ENCODE measurements at places on chromosomes 2 and 18.

GRCh38 chr2:15238028-15238427 is 323.1 kb downstream of the NBAS start:
- DNase-seq = no peak

- DNase-seq = no peak
Measured at GRCh38 chr2:67048314-67048713, 348.8 kb upstream of the ETAA1 start.

- no peak for DNase-seq
Measured at GRCh38 chr2:70596739-70597138, 43.1 kb upstream of the TGFA start.

DNA sequence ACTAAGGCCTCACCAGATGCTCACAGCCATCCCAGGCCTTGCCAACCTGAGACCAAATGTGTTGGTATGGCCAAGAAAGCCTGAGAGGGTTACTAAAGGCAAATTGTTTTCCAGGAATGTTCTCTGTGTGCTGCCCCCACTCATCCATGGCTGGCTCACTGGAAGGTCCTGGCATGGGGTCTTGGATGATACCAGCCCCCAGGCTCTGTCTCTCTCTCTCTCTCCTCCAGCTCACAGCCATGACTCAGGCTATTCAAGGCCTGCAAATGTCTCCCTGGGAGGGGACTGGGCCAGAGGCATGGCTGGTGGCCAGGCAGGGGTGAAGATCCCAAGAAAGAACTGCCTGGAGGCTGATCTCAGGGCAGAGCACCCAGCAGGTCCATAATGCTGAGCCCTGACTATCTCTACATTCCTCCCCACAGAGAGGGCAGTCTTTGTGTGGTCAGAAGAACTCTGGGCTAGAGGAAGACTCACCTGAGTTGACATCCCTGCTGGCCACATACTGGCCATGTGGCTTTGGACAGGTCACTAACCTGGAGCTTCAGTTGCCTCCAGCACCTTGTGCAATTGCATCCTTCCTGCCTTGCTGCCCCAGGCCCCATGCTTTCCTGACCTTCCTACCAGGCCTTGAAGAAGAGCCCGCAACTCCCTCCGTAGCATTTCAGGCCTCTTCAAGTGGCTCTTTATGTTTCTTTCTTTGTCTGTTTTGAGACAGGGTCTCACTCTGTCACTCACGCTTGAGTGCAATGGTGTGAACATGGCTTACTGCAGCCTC is 150.4 kb downstream of the ZFP36L2 start:
- DNase-seq = peak; percentile 3

DNA sequence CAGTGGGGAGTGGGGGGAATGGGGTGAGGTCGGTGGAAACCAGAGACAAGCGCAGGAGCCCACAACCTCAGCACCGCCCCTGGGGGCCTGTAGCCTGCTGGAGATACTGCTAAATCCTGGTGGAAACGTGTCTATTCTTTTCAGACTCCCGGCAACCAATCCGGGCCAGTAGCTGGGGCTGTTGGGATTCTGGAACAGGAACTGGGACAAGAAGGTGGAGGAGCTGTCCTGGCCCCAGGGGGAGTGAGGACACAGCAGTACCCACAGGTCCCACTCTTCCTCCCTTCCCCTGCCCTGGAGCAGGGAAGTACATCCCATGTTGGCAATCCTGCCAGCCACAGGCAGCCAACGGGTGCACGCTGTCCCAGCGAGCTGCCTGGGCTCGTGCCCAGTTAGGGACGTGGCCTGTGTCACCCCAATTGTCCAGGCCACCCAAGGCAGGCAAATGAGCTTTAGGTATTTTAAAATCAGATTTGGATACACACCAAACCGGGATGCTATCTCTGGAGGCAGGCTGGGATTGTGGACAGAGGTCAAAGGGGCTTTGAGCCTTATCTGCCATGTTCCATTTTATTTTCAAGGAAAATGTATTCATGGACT is 51.8 kb downstream of the HS1BP3 start:
- DNase-seq = no peak

- no peak for DNase-seq
Measured at GRCh38 chr2:12759248-12759647, 42.5 kb downstream of the TRIB2 start.

GRCh38 chr18:73677450-73677849 is 470.2 kb downstream of the FBXO15 start:
- no peak for DNase-seq

DNA sequence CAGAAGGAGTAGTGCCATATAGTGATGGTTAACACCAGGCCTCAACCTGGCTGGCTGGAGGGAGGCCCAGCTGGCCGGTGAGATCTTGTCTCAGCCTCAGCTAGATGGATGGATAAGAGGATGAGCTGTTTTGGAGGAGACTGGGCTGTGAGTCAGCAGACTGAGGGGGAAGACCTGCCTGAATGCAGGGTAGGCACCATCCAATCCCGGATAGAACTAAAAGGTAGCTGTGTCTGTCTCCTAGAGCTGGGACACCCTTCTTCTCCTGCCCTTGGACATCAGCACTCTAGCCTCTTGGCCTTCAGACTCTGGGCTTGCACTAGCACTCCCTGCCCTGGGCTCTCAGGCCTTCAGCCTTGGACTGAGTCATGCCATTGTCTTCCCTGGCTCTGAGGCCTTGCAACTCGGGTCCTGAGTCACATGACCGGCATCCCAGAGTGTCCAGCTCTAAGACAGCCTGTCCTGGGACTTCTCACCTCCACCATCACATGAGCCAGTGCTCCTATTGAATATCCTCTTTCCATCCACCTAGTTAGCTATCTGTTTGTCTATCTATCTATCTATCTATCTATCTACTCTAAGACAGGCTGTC is 131.3 kb downstream of the TPO start:
- no peak for DNase-seq

GRCh38 chr2:226874749-226875148 is 38.9 kb downstream of the RHBDD1 start:
- no peak for DNase-seq

- no peak for DNase-seq
Measured at GRCh38 chr2:108370080-108370479, 7.7 kb upstream of the SULT1C4 start.

- no peak for DNase-seq
Measured at GRCh38 chr2:176565641-176566323, 296.5 kb downstream of the MTX2 start.

DNA sequence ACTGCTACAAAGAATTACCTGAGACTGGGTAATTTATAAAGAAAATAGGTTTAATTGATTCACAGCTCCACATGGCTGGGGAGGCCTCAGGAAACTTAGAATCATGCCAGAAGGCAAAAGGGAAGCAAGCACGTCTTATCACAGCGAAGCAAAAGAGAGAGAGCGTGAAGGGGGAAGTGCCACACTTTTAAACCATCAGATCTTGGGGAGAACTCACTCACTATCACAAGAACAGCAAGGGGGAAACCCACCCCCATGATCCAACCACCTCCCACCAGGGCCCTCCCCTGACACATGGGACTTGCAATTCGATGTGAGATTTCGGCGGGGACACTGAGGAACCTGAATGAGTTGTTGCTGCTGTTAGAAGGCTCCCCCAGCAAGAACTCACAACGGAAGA is 220.2 kb upstream of the PIEZO2 start:
- DNase-seq = no peak

GRCh38 chr2:47784352-47784851 is 1.5 kb downstream of the MSH6 start:
- no peak for DNase-seq

GRCh38 chr2:207729465-207729998 is 18.1 kb downstream of the CCNYL1 start:
- no peak for DNase-seq

DNA sequence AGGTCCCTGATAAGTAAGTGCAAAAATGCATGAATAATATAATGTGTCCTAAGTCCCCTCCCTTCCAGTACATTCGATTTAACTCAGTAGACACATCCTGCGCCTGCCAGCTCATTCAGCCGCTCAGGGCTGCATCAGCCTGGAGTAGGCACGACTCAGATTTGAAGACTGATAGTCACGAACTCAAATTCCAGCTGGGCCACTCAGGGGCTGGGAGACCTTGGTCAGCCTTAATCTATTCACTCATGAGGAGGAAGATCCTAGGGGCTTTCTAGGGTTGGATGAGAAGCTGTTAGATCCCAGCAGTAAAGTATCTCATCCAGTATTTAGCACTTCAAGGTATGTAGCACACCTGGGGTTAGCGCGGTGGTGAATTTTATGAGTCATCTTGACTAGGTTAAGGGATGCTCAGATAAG is 98.9 kb upstream of the ODC1 start:
- no peak for DNase-seq

GRCh38 chr2:237196866-237197618 is 111.4 kb downstream of the COPS8 start:
- no peak for DNase-seq

Data from NCI-H446 treated with DMSO at 0.1 percent for 48 hours (cell line).